GM13977 (cell line): ENCODE measurements at places on chromosomes 1 and 21.

- no peak for DNase-seq
Observed at GRCh38 chr1:66624412-66625060, 90.6 kb downstream of the SGIP1 start.

- no peak for DNase-seq
Observed at GRCh38 chr1:156862997-156863599, 2.4 kb downstream of the NTRK1 start.

GRCh38 chr1:173479649-173480048, 2.5 kb downstream of the PRDX6 start:
- DNase-seq: no peak

GRCh38 chr1:209657140-209657879, 5.1 kb upstream of the LAMB3 start:
- DNase-seq: no peak

- no peak for DNase-seq
Observed at GRCh38 chr1:153429266-153430165, 13.2 kb downstream of the S100A7A start.

DNA sequence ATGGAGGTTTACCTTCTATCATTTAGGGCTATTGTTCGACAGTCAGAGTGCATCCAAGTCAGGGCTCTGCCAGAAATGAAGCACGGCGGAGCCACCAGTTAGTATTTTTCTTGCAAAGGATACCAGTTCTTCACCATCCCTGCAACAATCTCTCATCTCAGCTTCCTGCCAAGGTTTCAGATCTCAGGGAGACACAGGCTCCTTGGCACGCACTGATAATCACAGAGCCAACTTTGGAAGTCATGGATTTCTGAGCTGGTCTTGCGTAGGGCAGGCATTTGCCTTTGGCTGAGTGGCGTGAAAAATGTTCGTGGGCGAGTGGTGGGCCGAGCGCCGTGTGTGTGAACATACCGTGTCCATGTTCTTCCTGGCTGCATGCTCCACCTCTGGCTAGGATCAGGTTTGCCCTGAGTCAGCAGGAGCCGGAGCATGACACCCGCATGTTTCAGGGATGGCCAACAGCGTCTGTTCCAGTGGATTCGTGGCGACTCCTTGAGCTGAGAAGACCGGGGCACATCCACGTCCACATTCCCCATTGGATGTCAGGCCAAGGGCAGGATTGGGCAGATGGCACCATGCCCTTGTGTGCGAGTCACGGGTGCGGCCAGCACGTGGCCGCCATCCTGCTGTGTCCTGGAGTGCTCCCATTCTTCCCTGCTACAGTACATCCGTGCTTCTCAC, 118.5 kb upstream of the C1orf174 start:
- DNase-seq: no peak

DNA sequence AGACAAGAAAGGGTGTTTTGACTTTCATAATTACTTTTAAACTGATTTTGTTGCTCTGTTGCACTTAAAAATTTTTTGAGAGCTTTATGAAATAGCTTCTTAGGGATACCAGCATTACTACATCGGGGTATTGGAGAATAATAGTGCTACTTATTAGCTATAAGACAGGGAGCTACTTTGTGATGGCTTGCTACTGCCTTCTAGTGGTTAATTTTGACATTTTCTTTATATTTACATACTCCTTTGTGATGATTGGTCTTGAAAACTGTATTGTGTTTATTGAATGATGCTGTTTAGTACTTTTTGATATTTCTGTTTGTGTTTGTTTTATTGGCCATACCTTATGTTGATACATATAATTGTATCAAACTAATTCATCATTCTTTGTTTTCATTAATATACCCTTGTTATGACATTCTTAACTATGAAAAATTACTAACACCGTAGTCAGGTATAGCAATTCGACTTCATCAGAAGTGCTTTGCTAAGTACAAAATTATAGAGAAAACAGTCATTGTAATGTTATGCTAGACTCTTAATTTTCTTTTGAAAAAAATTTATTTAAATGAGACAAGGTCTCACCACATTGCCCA, 85.5 kb downstream of the CLIC4 start:
- peak; percentile 45 for DNase-seq

- DNase-seq: no peak
Observed at GRCh38 chr1:34625521-34626015, 129.3 kb upstream of the GJB5 start.

DNA sequence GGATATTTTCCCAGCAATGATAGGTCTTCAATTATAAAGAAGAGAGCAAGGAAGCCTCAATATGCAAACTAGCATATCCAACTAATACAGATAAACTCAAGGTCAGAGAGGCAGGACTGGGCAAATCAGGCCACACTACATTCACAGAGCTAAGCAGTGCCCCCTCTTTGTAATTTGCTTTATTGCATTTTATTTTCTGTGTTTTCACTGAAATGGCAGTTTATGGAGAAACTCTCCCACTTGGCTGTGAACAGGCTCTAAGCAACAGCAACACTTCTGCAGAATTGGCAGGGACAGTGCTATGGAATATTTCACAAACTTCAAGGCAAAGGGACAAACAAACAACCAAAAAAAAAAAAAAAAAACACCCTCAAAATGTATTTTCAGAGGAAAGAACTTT, 93.4 kb upstream of the SOD1 start:
- no peak for DNase-seq

DNA sequence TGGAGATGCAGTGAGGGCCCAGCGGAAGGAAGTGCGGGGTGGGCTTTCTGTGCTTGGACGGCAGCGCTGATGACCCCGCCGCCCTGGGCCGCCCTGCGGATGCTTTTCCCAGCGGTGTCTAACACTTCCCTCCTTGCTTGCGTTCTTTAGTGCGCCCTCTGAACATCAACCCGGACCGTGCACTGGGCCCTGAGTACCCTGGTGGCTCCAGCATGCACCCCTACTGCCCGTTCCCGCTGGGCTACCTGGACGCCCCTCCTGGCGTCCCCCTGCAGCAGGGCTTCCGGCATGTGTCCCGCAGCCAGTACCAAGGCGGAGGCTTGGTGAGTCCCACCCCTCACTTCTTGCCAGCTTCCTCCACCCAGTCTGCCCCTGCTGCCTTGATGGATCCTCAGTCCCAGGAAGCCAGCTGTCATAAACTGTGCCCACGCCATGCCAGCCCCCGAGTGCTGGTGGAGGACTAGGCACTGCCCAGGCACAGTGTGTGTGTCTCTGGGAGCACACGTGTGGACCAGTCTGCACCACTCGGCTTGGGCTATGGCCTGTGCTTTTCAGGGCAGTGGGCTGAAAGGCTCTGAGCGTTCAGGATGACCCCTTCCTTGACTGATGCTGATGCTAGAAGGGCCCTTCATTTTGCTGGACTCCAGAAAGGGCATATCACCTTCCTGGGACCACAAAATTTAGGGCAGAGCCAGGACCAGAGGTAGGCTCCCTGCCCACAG, 2.3 kb downstream of the DMRTB1 start:
- no peak for DNase-seq

GRCh38 chr21:29311802-29312201, 13.1 kb downstream of the BACH1 start:
- DNase-seq: no peak

DNA sequence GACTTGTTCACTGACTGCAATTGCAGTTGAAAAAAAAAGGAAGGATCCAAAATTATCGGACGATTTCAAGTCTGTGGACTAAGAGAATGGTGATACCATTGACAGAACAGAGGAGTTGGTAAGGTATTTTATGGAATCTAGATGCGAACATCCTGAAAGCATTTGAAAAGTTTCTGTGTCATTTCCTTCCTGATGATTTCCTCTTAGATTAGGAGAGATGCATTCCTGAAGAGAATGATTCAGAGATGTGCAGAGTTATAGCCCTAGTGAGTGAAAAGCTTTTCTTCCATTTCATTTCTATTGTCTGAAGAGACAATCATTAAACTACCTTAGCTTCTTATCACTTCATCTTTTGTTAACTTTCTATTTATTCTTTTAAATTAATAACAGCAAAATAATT, 200.0 kb downstream of the KCNK2 start:
- DNase-seq: no peak

- no peak for DNase-seq
Observed at GRCh38 chr1:170697316-170697715, 33.4 kb downstream of the PRRX1 start.

- no peak for DNase-seq
Observed at GRCh38 chr1:160558660-160559380, 20.5 kb downstream of the CD84 start.

DNA sequence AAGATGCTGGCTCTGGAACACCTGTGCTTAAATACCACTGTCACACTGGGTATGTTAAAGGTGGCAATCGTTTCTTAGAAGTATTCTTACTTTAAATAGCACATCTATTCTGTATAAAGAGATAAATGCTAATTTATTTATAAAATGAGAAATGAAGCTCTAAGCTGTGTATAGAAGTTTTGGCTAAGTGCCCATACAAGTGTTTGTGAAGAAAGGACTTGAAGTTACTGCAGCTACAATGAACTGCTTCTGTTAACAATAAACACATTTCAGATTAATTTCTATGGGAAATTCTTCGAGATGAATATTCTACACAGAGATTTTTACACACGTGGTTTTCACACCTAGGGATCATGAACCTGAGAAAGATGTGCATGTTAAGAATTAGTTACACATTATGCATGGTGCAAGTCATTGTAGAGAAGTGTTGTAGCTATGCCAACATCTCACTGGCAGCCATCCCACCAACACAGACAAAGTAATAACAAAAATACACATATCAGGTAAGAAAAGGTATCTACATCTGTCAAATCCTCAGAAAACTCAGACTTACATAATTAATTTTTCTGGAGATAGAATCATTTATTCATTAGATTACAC, 16.2 kb downstream of the COL24A1 start:
- no peak for DNase-seq

GRCh38 chr1:41728403-41729202, 190.1 kb downstream of the HIVEP3 start:
- peak; percentile 87 for DNase-seq

GRCh38 chr1:47515164-47515789, 77.4 kb downstream of the FOXD2 start:
- no peak for DNase-seq

- DNase-seq: no peak
Observed at GRCh38 chr1:204373911-204374310, 14.2 kb upstream of the PLEKHA6 start.

GRCh38 chr1:231690059-231690458, 63.5 kb downstream of the DISC1 start:
- no peak for DNase-seq

DNA sequence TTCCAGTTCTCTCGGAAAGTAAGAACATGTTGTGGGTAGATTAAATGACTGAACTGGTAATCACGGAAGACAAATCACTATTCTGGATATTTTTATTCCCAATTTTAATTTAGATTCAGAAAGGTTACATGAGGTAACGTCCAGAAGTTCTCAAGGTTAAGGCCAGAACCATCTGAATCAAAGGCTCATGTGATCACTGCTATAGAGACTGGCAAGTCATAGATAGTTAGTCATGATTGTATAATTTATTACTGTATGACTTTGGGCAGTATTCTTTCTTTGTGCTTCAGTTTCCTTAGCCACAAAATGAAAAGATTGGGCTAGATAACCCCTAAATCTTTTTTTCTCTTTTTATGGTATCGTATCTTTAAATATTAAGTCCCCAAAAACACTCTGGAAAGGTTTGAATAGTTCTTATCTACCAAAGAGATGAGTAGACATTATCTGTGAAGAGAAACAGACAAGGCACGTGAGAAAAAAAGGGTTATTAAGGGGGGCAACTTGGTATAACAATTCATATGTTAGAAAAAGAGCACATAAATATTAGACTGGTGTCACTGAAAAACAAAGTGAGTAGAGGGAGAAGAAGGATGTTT, 241.0 kb downstream of the PTPRC start:
- DNase-seq: no peak

- no peak for DNase-seq
Observed at GRCh38 chr1:19954059-19954458, 25.4 kb downstream of the PLA2G2A start.

DNA sequence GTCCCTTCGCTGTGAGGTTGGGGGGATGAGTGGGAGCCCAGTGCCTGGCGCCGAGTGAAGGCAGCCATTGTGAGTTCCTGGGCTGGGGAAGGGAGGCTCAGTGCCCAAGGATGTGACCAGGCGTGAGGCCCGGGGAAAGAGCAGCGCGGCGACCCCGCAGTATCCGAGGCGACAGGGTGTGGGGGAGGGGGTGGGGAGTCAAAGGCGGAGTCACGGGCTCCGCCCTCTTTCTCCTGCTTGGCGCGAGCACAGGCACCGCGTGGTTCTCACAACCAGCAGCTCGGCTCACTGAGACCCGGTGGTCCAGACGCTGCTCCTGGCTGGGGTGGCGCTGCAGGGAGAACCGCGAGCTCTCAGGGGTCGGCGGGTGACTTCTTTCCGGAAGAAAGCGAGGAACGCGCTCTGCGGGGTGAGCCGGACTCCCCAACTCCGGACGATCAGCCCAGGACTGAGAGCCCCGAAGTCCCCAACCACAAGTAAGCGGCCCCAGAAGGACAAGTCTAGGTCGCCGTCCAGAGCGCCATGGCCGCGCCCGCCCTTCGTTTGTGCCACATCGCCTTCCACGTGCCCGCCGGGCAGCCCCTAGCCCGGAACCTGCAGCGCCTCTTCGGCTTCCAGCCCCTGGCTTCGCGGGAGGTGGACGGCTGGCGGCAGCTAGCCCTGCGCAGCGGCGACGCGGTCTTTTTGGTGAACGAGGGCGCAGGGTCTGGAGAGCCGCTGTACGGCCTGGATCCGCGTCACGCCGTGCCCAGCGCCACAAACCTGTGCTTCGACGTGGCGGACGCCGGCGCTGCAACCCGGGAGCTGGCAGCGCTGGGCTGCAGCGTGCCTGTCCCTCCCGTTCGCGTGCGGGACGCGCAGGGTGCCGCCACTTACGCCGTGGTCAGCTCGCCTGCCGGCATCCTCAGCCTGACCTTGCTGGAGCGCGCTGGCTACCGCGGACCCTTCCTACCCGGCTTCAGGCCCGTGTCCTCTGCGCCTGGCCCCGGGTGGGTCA, at the start of gene HPDL:
Gene HPDL, plus strand, starts transcription at position 269 of the 997 bp plus-strand sequence. Its CDS starts 254 bp downstream, at position 523.
- DNase-seq: peak; percentile 86

- no peak for DNase-seq
Observed at GRCh38 chr21:41250519-41250918, 66.1 kb upstream of the FAM3B start.

DNA sequence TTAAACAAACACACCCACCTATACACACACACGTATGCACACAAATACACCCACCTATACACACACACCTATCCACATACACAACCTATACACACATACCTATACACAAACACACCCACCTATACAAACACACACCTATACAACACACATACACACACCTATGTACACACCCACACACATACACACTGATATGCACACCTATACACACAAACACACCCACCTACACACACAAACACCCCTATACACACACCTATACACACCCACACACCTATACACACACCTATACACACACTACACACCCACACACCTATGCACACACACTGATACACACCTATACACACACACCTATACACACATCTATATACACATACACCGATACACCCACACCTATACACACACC, 115.7 kb upstream of the VAMP3 start:
- no peak for DNase-seq

DNA sequence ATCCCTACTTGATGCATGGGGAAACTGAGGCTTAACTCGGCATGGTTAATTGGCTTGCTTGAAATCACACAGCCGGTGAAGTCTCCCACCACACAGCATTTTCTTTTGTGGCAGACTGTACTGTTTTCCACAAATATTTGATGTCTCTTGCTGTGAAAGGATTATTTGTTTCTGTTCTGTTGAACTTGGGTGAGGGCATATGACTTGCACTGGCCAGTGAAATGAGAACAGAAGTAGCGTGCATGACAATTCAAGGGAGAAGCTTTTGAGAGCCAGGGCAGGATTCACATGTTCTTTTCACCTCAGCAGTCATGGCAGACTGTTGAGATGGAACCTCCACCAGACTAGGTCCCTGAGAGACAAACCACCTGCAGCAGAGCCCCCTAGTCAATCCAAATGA, 11.7 kb upstream of the AK2 start:
- DNase-seq: no peak
